ENCODE measurements at places on chromosomes 6 and 20. TPM values are rescaled to one million over a fixed set of nuclear protein-coding genes. Genes with fewer than 3 reads are reported as not detected.

- H3K27me3 ChIP-seq, result no peaks in the 10 kb centered on the region
- no peak for DNase-seq
- H3K4me1 ChIP-seq, result no peaks in the 10 kb centered on the region
- H3K4me3 ChIP-seq, result no peak overlapping the region
- no peaks in the 10 kb centered on the region for H3K36me3 ChIP-seq
Measured at GRCh38 chr6:134701301-134701700, 248.6 kb downstream of the ALDH8A1 start.

GRCh38 chr6:111579816-111580215 lies 25.9 kb downstream of the TRAF3IP2 start:
- H3K27ac ChIP-seq, result no peak overlapping the region
- peaks cover 28% of the 10 kb centered on the region for H3K36me3 ChIP-seq
- H3K4me3 ChIP-seq, result no peak overlapping the region
- DNase-seq, result no peak
- H3K4me1 ChIP-seq, result no peaks in the 10 kb centered on the region
- no peaks in the 10 kb centered on the region for H3K27me3 ChIP-seq

- H3K36me3 ChIP-seq, result no peaks in the 10 kb centered on the region
- H3K4me1 ChIP-seq, result no peaks in the 10 kb centered on the region
- no peak overlapping the region for H3K4me3 ChIP-seq
- no peaks in the 10 kb centered on the region for H3K27me3 ChIP-seq
Measured at GRCh38 chr6:47650553-47651432, 47.6 kb upstream of the ADGRF4 start.

DNA sequence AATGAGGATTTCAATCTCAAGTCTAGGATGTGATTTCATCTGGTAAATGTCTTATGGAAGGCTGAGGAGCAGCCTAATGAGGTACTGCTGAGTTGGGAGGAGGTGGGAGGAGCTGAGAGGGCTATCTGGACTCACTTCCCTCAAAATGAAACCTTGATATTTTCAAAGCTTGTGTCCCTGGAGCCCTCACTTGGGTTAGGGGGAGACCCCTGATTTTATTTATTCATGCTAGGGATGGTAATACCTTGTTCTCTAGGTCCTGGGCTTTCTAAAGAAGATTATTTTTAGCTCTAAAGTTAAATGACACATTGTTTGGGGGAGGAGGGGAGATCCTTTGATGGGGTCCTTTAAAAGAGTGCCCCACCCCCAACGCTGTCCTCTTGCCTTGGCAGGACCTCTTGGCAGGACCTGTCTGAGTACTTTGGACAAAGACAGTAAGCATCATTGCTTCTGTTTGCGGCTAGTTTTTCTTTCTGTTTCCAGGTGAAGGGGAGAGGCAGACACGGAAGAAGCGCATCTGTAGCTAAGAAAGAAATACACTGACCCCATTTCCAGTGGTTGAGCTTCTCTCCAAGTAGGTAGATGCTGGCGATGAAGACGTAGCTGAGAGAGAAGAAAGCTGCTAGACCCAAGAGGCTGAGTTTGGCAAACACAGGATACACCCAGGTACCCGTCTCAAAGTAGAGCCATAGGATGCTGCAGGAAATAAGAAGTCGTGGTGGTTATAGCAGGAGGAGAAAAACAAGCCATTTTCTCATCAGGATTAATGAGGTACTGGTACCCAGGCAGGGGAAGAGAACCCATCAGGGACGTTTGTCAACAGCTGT lies 55.6 kb downstream of the ADTRP start:
- H3K36me3 ChIP-seq, result peaks cover 12% of the 10 kb centered on the region
- no peak for DNase-seq
- no peak overlapping the region for H3K4me3 ChIP-seq
- no peaks in the 10 kb centered on the region for H3K27me3 ChIP-seq
- H3K4me1 ChIP-seq, result peaks cover 19% of the 10 kb centered on the region

DNA sequence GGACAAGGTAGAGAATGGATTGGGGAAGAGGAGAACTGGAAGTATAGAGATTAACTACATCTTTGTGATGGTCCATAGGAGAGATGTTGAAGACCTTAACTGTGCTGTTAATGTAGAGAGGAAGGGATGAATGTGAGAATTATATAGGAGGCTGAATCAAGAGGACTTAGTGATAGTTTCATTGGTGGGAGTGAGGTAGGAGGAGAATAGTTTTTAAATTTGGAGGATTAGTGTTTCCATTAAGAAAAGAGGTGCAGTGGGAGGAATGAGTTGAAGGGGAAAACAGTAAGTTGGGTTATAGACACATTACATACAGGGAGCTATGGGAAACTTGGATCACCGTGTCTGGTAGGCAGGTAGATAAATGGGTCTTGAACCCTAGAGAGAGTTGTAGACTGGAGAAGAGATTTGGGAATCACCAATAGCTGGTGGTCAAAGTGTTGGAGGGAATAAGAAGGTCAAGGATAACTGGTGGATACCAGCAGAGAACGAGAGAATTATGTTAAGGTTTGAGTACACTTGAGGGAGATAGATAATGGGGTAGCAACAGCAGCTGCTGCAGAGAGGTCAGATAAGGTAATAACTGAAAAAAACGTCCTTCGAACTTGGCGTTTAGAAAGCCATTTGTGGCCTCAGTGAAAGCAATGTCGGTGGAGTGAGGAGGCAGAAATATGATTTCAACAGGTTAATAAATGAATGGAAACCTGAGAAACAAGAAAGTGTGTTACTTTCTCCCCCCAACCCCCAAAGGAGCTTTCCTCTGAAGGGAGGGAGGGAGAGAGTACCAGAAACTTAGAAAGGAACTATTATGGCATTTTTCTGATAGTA lies 3.1 kb downstream of the C6orf89 start:
- no peak overlapping the region for H3K4me3 ChIP-seq
- H3K27me3 ChIP-seq, result no peaks in the 10 kb centered on the region
- peaks cover 15% of the 10 kb centered on the region for H3K4me1 ChIP-seq
- no peak overlapping the region for H3K27ac ChIP-seq
- no peaks in the 10 kb centered on the region for H3K36me3 ChIP-seq

DNA sequence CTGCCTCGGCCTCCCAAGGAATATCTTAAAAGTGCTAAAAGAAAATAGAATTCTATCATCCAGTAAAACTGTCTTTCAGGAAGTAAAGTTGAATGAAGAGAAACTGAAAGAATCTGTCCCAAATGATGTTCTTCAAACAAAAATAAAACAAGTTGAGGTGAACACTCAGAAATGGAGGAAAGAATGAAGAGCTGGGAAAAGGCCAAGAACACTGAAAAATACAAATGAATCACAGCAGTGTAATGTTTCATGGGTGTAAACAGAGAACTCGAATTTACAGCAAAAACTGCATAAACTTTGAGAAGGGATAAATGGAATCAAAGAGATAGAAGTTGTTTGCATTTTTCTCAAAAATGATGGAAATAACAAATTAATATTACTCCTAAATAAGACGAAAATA lies 317.3 kb downstream of the TAF4 start:
- H3K36me3 ChIP-seq, result no peaks in the 10 kb centered on the region
- H3K27me3 ChIP-seq, result peaks cover 13% of the 10 kb centered on the region
- H3K4me3 ChIP-seq, result no peak overlapping the region
- no peak overlapping the region for H3K27ac ChIP-seq
- H3K4me1 ChIP-seq, result no peaks in the 10 kb centered on the region

DNA sequence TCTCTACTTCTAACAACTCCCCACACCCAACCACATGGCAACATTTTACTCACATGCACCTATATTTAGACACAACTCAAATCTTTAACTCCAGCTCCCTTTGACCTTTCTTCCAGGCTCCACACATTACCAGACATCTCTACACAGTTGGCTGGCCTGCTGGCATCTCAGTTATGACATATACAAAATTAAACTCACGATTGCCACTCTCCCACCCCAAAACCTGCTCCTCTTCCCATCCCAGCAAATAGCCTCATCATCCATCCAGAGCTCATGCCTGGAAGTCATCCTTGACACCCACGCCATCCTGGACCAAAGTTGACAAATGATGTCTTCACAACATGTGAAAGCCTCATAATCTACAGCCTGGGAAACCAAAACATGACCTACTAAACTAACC lies 176.6 kb downstream of the PKHD1 start:
- DNase-seq, result no peak
- no peak overlapping the region for H3K4me3 ChIP-seq
- no peaks in the 10 kb centered on the region for H3K27me3 ChIP-seq
- no peaks in the 10 kb centered on the region for H3K4me1 ChIP-seq
- H3K27ac ChIP-seq, result no peak overlapping the region

GRCh38 chr20:54556406-54556805 lies 81.0 kb downstream of the DOK5 start:
- no peaks in the 10 kb centered on the region for H3K4me1 ChIP-seq
- H3K4me3 ChIP-seq, result no peak overlapping the region
- H3K27me3 ChIP-seq, result no peaks in the 10 kb centered on the region
- no peaks in the 10 kb centered on the region for H3K36me3 ChIP-seq
- H3K27ac ChIP-seq, result no peak overlapping the region
- DNase-seq, result no peak

GRCh38 chr20:9294041-9294440 lies 220.3 kb upstream of the LAMP5 start:
- no peak for DNase-seq
- no peak overlapping the region for H3K27ac ChIP-seq
- H3K27me3 ChIP-seq, result no peaks in the 10 kb centered on the region
- no peak overlapping the region for H3K4me3 ChIP-seq

DNA sequence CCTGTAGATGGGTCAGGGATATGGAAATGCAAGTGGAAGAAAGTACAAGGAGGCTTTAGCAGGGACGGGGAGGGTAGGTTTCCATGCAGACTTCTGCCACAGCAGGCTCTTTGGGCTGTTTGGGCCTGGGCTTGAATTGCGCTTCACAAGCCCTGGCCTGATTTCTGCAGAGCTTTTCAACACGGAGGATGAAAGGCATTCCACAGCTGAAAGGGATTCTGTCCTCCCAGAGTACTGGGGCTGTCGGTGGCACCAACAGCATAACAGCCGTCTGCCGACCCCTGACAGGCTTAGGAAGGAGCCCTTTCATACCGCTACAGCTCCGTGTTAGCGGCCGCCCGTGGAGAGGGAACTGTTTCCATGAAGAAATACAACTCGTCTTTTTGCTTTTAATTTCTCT lies 22.9 kb upstream of the TBC1D7 start:
- DNase-seq, result no peak
- H3K36me3 ChIP-seq, result no peaks in the 10 kb centered on the region
- H3K4me1 ChIP-seq, result peaks cover 22% of the 10 kb centered on the region
- H3K27ac ChIP-seq, result no peak overlapping the region
- H3K4me3 ChIP-seq, result no peak overlapping the region
- no peaks in the 10 kb centered on the region for H3K27me3 ChIP-seq

DNA sequence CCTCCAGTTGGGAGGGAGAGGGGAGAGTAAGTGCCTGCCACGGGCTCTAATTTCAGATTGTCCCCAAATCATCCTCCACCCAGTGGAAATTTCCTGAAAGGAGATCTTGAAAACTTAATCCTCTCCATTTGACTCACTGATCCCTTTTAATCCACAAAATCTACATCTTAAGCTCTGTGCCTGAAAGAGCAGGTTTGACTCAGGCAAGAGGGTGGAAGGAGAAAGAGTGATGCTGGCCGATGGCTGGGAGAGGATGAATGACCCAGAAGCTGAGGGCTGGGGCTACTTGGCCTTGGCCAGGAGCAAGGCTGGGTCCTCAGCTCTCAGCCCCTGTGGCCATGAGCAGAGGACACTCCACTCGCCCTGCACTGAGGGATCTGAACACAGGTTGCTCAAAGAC lies 8.1 kb downstream of the BPIFA2 start:
- H3K4me3 ChIP-seq, result no peak overlapping the region
- H3K36me3 ChIP-seq, result no peaks in the 10 kb centered on the region
- no peaks in the 10 kb centered on the region for H3K27me3 ChIP-seq
- DNase-seq, result no peak

DNA sequence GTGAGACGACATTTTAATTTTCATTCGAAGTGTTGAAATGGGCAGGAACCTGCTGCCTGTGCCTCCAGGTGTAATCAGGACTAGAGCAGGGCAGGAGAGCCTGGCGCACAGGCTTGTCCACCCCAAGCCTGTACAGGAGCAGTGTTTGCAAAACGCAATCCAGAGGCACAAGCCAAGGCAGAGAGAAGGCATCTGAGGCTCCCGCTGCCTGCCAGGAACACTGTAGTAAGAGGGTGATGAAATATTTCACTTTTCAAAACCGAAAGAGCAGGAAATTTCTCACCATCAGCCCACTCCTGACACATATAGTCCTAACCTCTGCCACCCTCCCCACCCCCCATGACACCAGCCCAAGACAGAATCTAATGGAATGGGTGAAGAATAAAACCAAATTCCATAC lies 132.5 kb downstream of the RTN4IP1 start:
- H3K4me1 ChIP-seq, result peaks cover 2% of the 10 kb centered on the region
- DNase-seq, result no peak
- H3K36me3 ChIP-seq, result no peaks in the 10 kb centered on the region
- H3K27me3 ChIP-seq, result no peaks in the 10 kb centered on the region

- H3K27ac ChIP-seq, result no peak overlapping the region
- no peak overlapping the region for H3K4me3 ChIP-seq
- H3K36me3 ChIP-seq, result no peaks in the 10 kb centered on the region
- H3K27me3 ChIP-seq, result peaks cover 11% of the 10 kb centered on the region
Measured at GRCh38 chr20:2756056-2756611, 44.3 kb downstream of the CPXM1 start.

GRCh38 chr20:21118138-21118537 lies 7.7 kb upstream of the KIZ start:
- no peaks in the 10 kb centered on the region for H3K36me3 ChIP-seq
- H3K4me3 ChIP-seq, result no peak overlapping the region
- H3K27ac ChIP-seq, result no peak overlapping the region
- no peaks in the 10 kb centered on the region for H3K4me1 ChIP-seq

GRCh38 chr20:9485614-9486340 lies 28.6 kb upstream of the LAMP5 start:
- no peaks in the 10 kb centered on the region for H3K4me1 ChIP-seq
- H3K36me3 ChIP-seq, result no peaks in the 10 kb centered on the region
- H3K27ac ChIP-seq, result no peak overlapping the region
- no peak overlapping the region for H3K4me3 ChIP-seq

DNA sequence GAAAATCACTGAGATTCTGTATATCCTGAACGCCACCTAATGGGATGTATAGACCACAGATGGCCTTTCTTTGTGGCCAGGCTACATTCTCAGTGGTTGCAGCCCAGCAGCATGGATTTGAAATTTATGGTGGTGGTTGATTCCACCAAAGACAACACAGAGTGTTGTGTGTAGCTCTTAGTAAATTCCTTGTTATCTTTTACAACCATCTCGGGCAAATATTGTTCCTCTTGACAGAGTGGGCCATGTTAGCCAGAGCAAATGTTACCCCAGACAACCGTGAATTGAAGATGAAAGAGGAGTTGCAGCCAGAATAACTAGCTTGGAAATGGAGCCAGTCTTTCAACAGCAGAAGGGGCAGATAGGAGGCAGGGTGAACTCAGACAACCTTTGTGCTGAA lies 39.5 kb downstream of the SLC24A3 start:
- no peak for DNase-seq
- no peak overlapping the region for H3K4me3 ChIP-seq
- no peaks in the 10 kb centered on the region for H3K27me3 ChIP-seq
- no peaks in the 10 kb centered on the region for H3K36me3 ChIP-seq

The BFSP1 gene
- total RNA-seq, result 0.30 TPM

The DPM1 gene
- total RNA-seq, result 29.2 TPM

The NRSN1 gene
- not detected for total RNA-seq

The PPP1R18 gene
- 163 TPM for total RNA-seq

The OVOL2 gene
- not detected for total RNA-seq

The IRAK1BP1 gene
- 4.4 TPM for total RNA-seq

The MEI4 gene
- total RNA-seq, result not detected

The GJA10 gene
- not detected for total RNA-seq
